IMR-90 (cell line): ENCODE measurements at places on chromosomes 13 and 19. TPM values are rescaled to one million over a fixed set of nuclear protein-coding genes. Genes with fewer than 3 reads are reported as not detected.

DNA sequence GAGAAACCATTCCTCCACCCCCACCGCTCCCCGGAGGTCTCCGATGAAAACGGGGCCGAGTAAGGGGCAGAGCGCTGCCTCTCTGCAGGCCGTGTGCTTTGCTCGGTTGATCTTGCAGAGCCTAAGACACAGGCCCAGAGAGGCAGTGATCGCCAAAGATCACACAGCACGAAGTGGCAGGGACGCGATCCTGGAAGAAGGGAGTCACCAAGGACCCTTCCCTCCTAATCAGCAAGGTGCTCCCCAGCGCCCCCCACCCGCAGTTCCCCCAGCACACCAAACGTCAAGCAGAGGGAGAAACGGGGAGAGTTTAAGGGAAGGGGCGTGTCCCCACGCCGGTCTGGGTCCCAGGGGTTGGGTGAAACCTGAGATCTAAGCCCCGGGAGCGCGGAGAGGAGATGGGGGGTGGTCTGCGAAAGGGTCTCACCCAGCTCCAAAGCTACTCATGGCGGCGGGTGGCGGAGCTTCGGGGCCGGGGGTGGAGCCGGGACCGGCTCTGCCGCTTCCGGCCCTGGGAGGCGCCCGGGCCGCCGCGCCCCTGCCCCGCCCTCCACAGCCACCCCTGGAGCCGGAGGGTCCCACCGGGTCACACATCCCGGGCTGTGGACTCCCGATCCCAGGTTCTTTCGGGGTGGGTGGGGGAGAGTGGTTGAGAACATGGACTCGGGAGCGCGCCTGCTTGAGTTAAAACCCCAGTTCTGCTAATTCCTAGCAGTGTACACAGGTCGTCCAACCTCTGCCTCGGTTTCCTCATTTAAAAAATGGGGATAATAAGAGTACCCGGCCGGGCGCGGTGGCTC lies at the start of gene EML2:
Gene EML2, minus strand, starts transcription at position 468 of the 800 bp plus-strand sequence. Its CDS starts 21 bp downstream, at position 447.
- DNase-seq, result no peak
- H3K27me3 ChIP-seq, result no peaks in the 10 kb centered on the region
- peak within 1 kb of the TSS; percentile 73 for H3K4me3 ChIP-seq
- H3K27ac ChIP-seq, result peak within 1 kb of the TSS; percentile 51

DNA sequence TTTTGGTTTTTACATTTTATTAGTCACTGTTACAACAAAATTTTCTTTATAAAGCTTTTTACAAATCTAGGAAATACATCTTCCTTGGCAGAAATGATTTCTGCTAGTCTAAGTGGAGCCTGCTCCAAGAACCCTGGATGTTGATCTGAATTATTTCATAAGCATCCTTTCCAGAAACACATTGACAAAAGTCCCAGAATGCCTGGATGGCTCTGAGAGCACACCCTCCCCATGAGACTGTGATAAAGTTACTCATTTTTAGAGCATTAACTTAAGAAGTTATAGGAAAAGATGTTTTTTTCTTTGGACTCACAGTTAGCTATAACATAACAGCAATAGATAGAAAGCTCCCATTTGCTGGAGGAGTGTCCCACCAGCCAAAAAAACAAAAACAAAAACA lies 559.6 kb upstream of the SPRY2 start:
- H3K27me3 ChIP-seq, result no peaks in the 10 kb centered on the region
- H3K36me3 ChIP-seq, result no peaks in the 10 kb centered on the region
- H3K27ac ChIP-seq, result no peak overlapping the region
- no peak overlapping the region for H3K4me3 ChIP-seq
- no peak for DNase-seq

DNA sequence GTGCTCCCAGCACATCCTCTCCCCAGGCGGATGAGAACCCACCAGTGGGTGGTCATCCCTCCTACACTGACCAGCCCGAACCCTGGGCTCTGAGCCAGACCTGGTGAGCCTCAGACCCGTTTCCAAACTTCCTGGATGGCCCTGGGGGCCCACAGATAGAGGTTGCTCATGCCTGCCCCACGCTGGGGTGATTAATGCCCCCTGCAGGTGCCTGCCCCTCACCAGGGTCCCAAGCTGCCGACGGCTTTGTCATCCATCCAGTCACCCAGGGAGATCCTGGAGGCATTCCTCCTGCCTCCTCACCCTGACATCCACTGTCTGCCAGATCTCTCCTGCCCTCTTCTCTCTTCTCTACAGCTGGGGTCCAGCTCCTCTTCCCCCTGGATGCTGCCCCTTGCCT lies 28.4 kb upstream of the PLA2G4C start:
- H3K27me3 ChIP-seq, result no peaks in the 10 kb centered on the region
- no peak for DNase-seq
- H3K36me3 ChIP-seq, result peaks cover 5% of the 10 kb centered on the region
- H3K27ac ChIP-seq, result no peak overlapping the region
- H3K4me3 ChIP-seq, result no peak overlapping the region

GRCh38 chr13:80716610-80717081 lies 375.7 kb upstream of the SPRY2 start:
- no peaks in the 10 kb centered on the region for H3K4me1 ChIP-seq
- no peak for DNase-seq
- no peaks in the 10 kb centered on the region for H3K36me3 ChIP-seq
- no peaks in the 10 kb centered on the region for H3K27me3 ChIP-seq
- no peak overlapping the region for H3K4me3 ChIP-seq
- no peak overlapping the region for H3K27ac ChIP-seq

DNA sequence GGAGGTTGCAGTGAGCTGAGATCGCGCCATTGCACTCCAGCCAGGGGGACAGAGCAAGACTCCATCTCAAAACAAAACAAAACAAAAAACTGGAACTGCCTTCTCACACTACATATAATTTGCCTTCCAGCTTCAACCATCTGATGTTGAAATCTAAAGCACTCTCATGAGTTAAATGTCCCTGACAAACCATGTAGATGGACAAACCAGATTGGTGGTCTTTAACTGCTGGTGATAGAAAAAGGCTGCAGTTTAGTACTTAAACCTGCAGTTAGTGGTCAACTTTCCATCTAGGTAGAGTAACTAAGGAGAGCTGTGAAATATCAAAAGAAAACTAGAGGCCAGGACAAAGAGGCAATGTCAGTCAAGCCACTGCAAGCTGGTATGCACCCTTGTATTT lies 5.8 kb upstream of the C19orf84 start:
- H3K4me3 ChIP-seq, result no peak overlapping the region
- H3K36me3 ChIP-seq, result no peaks in the 10 kb centered on the region

GRCh38 chr13:78826936-78827335 lies 168.0 kb upstream of the OBI1 start:
- no peaks in the 10 kb centered on the region for H3K36me3 ChIP-seq
- no peak for DNase-seq
- no peak overlapping the region for H3K4me3 ChIP-seq
- H3K27ac ChIP-seq, result no peak overlapping the region
- no peaks in the 10 kb centered on the region for H3K4me1 ChIP-seq

- peak; percentile 70 for DNase-seq
- H3K36me3 ChIP-seq, result no peaks in the 10 kb centered on the region
- peaks cover 5% of the 10 kb centered on the region; the same call in 1 of the 2 replicates for H3K4me1 ChIP-seq
- H3K27ac ChIP-seq, result no peak overlapping the region; the same call in 1 of the 2 replicates
- no peaks in the 10 kb centered on the region for H3K27me3 ChIP-seq
These were observed 2.0 kb downstream of the SPART start for GRCh38 chr13:36344173-36344572.

GRCh38 chr13:71089056-71089455 lies 777.9 kb downstream of the DACH1 start:
- no peak for DNase-seq
- H3K4me3 ChIP-seq, result no peak overlapping the region
- H3K27me3 ChIP-seq, result no peaks in the 10 kb centered on the region

GRCh38 chr13:22839603-22840530 lies 340.9 kb upstream of the SGCG start:
- no peaks in the 10 kb centered on the region for H3K36me3 ChIP-seq
- H3K27ac ChIP-seq, result no peak overlapping the region
- H3K4me1 ChIP-seq, result no peaks in the 10 kb centered on the region
- no peak overlapping the region for H3K4me3 ChIP-seq
- DNase-seq, result no peak
- H3K27me3 ChIP-seq, result no peaks in the 10 kb centered on the region

- DNase-seq, result no peak
- no peak overlapping the region for H3K27ac ChIP-seq
- no peak overlapping the region for H3K4me3 ChIP-seq
- peaks cover 7% of the 10 kb centered on the region; the same call in 1 of the 2 replicates for H3K27me3 ChIP-seq
- H3K4me1 ChIP-seq, result peaks cover 21% of the 10 kb centered on the region
These were observed 3.6 kb downstream of the RGCC start for GRCh38 chr13:41460930-41461329.

- H3K4me3 ChIP-seq, result no peak overlapping the region
- DNase-seq, result no peak
These were observed 7.8 kb downstream of the MKNK2 start for GRCh38 chr19:2043251-2043641.

DNA sequence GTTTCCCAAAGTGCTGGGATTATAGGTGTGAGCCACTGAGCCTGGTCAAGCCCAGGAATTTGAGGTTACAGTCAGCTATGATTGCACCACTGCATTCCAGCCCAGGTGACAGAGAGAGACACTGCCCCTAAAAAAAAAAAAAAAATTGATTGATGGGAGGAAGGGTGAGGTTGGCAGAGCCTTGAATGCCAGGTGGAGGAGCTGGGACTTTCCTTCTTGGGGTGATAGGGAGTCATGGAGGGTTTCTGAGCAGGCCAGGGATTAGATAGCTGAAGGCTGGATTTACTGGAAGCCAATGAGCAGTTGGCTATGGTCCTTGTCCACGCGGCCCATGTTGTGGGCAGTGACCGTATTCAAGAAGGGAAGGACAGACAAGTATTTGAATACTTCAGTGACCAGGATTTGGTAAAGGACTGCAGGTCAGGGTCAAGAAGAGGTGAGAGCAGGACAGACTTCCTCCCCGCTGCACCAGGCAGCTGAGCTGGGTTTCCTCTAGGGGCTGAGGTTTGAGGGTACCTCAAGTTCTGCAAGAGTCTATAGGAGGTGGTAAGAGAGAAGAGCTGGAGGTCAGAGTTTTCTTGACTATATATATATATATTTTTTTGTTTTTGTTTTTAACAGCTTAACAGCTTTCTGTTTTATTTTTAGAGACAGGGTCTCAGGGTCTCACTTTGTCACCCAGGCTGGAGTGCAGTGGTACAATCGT lies 6.9 kb upstream of the ICAM4 start:
- peaks cover 5% of the 10 kb centered on the region for H3K4me1 ChIP-seq
- no peak for DNase-seq
- H3K27me3 ChIP-seq, result no peaks in the 10 kb centered on the region
- H3K27ac ChIP-seq, result no peak overlapping the region

DNA sequence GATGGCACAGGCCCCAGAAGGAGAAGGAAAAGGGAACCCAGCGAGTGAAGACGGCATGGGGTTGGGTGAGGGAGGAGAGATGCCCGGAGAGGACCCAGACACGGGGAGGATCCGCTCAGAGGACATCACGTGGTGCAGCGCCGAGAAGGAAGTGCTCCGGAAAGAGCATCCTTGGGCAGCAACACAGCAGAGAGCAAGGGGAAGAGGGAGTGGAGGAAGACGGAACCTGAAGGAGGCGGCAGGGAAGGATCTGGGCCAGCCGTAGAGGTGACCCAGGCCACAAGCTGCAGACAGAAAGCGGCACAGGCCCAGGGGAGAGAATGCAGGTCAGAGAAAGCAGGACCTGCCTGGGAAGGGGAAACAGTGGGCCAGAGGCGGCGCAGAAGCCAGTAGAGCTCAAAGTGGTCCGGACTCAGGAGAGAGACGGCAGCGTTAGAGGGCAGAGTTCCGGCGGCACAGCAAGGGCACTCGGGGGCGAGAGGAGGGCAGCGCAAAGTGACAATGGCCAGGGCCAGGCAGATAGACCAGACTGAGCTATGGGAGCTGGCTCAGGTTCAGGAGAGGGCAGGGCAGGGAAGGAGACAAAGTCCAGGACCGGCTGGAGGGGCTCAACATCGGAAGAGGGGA lies 1.1 kb downstream of the PPP1R12C start:
- peak overlapping the region; percentile 55 for H3K4me3 ChIP-seq
- H3K27ac ChIP-seq, result peak overlapping the region; percentile 70
- no peaks in the 10 kb centered on the region for H3K27me3 ChIP-seq

- H3K27me3 ChIP-seq, result no peaks in the 10 kb centered on the region
- H3K27ac ChIP-seq, result no peak overlapping the region
- peaks cover 48% of the 10 kb centered on the region for H3K36me3 ChIP-seq
These were observed 3.9 kb downstream of the RPL28 start for GRCh38 chr19:55389386-55390317.

- peaks cover 17% of the 10 kb centered on the region for H3K4me1 ChIP-seq
- H3K4me3 ChIP-seq, result no peak overlapping the region
- H3K27me3 ChIP-seq, result no peaks in the 10 kb centered on the region
- no peak overlapping the region for H3K27ac ChIP-seq
These were observed 133.2 kb downstream of the STARD13 start for GRCh38 chr13:33152389-33152788.

GRCh38 chr19:40974633-40975037 lies 16.4 kb upstream of the CYP2B6 start:
- no peak overlapping the region for H3K4me3 ChIP-seq
- DNase-seq, result peak; percentile 73
- no peak overlapping the region for H3K27ac ChIP-seq
- H3K27me3 ChIP-seq, result no peaks in the 10 kb centered on the region; the same call in 1 of the 2 replicates

ZNF765 gene
- 18.1 and 19.2 TPM in 2 replicates for total RNA-seq

VAV1 gene
- not detected in 2 replicates for total RNA-seq

ADGRE3 gene
- not detected in 2 replicates for total RNA-seq

ERFL gene
- not detected in 2 replicates for total RNA-seq

PLPPR3 gene
- total RNA-seq, result 0.36 and 0.56 TPM in 2 replicates

NCCRP1 gene
- not detected in 2 replicates for total RNA-seq
